ELR (cell line): ENCODE measurements at places on chromosomes 7 and 10.

DNA sequence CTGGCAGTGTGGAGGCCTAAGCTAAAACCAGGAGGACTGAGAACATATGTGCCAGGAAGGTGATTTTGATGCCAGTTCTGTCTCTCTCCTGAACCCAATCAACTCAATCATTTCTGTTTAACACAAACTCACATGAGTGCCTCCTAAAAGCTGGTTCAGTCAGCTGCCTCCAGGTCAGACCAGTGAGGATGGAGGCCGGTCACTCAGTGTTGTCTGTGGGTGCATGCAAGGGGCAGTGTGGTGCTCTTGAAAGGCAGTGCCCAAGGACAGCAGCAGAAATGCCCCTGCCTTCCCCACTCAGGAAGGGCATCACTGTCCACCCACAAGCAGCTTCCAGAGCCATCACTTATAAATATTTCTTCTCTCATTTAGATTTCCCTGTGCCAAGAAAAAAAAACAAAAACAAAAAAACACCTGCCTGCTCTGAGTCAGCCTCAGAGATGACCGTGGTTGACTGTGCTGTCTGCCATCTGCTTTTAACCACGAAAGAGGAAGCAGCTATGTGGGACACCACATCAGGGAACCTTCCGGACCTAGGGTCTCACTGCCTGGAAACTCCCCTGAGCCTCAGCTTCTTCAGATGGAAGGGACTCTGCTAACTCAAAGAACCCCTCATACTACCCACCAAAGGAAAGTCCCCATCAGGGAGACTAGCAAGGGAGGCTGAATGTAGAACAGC, 39.1 kb downstream of the VOPP1 start:
- peak; percentile 78 for DNase-seq

GRCh38 chr7:69130396-69130795, 467.9 kb upstream of the AUTS2 start:
- no peak for DNase-seq

DNA sequence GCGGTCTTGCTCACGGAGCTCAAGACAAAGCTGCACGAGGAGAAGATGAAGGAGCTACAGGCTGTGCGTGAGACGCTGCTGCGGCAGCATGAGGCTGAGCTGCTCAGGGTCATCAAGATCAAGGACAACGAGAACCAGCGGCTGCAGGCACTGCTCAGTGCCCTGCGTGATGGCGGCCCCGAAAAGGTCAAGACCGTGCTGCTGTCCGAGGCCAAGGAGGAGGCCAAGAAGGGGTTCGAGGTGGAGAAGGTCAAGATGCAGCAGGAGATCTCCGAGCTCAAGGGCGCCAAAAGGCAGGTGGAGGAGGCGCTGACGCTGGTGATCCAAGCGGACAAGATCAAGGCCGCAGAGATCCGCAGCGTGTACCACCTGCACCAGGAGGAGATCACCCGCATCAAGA, 51.4 kb downstream of the JAKMIP3 start:
- no peak for DNase-seq

DNA sequence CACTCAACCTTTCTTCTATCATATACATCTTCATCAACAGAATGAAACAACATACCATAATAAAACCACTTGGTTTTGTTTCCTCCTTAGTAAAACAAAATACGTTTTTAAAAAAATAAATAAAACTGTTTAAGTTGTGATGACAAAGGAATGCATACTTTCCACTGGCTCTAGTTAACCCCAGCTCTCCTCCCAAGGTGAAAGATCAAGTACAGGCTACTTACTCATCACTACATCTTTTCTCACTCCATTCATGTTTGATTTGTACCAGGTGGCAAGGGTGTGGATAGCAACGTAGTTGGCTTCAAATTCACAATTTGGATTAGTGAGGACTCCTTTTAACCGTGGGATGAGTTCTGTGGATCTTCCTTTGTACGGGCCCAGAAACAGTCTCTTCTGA, 14.7 kb downstream of the OGA start:
- peak; percentile 30 for DNase-seq

DNA sequence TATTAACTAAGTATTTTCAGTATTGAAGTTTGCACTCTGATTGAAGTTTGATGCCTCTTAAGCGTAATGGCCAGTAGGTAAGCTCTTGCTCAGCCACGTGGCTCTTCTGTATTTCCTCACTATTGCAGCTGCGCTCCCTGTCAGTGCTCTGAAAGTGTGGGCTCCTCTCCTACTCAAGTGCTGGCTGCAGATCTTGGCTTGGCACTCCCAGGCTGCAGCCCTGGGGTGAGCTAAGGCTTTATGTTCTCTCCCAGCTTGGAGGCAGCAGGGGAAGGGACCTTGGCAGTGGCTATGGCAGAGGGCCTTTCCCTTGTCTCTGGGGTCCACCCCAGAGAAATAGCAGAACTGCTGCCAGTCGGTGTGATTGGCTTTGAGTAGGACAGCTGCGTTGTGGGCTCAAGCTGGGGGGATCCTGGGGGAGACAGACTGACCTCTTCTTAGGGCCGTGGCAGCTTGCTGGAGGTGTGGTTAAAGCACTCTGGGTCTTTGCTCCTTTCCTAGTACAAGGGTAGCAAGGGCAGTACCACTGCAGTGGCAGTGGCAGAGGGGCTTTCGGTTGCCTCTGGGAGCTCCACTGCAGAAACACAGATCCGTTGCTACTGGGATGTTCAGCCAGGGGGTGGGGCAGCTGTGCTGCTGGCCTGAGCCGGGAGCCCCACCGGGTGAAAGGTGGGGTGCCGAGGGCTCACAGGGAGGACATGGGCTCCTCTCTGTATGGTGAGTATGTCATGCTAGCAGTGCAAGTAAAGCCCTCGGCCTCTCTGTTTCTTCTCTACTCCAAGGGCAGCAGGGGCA, 100.5 kb downstream of the GLCCI1 start:
- no peak for DNase-seq

DNA sequence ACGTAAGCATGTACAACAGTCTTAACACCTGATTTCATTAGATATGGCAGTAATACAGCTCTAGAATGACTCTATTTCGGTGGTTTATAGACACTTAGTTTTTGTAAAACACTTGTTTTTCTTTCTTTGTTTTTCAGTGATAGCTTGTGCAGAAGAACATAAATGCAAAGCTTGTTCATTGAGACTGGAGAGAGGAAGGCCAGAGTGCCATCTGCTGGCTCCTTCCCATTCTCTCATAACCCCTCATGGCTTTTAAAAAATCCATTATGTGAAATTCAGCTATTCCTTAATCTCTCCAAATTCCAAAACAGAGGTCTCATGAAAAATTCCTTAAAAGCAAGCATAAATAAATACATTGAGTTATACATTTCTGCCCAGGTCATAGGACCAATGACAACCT, 76.3 kb downstream of the CACNB2 start:
- DNase-seq, result peak; percentile 43
